ENCODE measurements at places on chromosomes 6 and 20.

GRCh38 chr6:118565311-118565960 lies 17.3 kb downstream of the PLN start:
- DNase-seq = peak; percentile 33

DNA sequence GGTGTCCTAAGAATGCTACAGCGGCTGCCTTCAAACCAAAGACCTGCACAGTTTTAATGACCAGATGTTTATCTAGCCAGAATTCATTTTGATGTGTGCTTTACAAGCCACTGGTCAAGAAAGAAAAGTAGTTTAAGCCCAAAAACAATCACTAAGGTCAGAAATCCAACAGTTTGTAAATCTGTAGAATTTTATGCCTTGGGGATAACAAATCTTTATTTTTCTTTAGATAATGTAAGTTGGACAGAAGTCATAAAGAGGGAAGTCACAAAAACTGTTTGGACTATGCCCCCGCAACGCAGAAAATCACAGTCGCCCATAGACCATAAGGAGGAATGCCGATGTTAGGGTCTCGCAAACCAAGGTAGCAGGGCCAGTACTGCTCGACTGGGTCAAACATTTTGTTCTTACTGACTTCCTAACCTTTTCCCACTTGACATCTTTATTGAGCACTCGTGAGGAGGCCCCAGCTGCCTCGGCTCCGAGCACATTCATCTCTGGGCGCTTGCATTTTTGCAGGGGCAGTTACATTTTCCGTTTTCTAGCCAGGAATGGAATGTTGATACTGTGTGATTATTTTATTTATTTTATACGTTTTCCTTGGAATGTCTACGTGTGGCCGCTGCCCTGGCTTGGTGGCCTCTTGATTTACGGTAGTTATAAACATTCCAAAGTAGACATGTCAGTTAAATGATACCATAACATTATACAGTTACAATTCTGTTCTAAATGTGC lies 56.7 kb upstream of the APCDD1L start:
- DNase-seq = peak; percentile 88

- no peak for DNase-seq
These were observed 124.4 kb downstream of the PTPRT start for GRCh38 chr20:43065299-43065698.

DNA sequence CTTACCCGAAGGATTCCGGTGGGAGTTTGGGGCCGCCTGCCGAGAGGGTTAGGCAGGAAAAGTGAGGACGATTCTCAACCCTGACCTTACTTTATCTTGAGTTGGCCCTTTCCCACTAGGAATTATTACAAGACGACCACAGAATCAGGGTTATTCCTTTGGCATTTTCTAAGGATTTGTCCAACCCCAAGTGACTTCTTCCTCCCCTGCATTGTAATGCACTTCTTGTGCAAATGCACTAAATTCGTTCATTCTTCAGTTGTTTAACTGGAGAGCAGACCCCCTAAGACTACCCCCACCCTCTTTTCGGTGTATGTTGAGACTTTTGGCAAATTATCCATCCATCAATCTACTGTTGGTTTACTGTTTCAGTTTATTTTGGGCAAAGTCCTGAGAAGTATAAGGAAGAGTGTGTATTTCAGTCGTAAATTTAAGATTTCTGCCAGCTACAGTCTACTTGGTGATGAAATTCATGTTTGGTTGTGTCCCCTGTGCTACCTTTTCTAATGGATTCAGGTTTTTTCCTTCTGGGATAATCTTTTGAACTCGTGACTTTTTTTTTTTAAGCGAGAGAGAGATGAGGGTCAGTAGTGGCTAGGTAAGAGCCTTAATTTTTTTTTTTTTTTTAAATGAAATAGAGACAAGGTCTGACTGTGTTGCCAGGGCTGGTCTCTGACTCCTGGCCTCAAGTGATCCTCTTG lies 611 bp upstream of the TMEM217 start:
- no peak for DNase-seq

DNA sequence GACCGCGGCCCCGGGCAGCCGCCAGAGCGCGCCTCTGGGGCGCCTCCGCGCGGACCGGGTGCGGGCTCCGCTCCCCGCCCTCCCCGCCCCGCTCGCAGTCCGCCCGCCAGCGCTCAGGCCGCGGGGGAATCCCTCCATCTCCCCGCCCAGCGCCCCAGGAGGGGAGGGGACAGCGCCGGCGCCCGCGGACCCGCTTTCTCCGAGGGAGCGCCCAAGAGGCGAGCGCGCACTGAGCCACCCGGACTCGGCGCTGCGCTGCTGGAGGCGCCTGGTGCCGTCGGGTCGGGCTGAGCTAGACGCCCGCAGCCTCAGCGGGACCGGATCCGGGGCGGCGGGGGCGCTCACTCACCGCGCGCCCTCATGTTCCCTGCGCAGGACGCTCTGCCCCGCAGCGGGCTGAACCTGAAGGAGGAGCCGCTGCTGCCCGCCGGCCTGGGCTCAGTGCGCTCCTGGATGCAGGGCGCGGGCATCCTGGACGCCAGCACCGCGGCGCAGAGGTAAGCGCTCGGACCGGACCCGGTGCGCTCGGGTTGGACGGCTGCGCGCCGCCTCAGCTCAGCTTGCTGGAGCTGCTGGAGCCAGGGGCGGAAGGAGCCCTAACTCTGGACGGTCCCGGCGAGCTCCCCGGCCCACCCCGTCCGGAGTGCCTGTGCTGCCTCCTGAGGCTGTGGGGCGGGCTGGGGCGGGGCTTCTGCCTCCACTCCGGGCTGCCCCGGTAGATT lies 867 bp downstream of the EBF4 start:
- no peak for DNase-seq

- no peak for DNase-seq
These were observed 57.2 kb upstream of the HFE start for GRCh38 chr6:26029857-26030653.

DNA sequence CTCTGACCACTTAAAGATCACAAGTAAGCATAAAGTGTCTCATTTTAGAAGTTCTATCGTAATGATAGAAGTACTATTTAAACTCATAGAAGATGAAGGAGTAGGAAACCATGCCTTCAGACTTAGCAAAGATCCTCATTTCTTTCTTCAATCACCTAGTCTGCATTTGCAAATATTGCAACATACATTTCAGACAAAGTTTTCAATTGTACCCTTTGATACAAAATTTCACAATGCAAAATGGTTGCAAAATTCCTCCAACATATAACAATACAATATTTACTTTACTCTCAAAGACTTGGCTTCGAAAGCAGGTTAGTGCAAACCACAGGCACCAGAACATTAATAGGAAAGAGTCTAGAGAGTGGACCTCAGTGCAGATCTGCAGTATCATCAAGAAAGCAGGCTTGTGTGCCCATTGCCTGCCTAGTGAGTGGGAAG lies 16.1 kb upstream of the ROS1 start:
- DNase-seq = peak; percentile 68

- DNase-seq = no peak
These were observed 22.2 kb downstream of the RRBP1 start for GRCh38 chr20:17659801-17660200.

GRCh38 chr20:24138196-24138857 lies 149.7 kb upstream of the GGTLC1 start:
- no peak for DNase-seq
